Lower leg skin (tissue), 4 donors: ENCODE measurements at places on chromosomes 5 and 9.
A peak's percentile ranks its signal among the peaks of the same experiment; 100 is the strongest.

DNA sequence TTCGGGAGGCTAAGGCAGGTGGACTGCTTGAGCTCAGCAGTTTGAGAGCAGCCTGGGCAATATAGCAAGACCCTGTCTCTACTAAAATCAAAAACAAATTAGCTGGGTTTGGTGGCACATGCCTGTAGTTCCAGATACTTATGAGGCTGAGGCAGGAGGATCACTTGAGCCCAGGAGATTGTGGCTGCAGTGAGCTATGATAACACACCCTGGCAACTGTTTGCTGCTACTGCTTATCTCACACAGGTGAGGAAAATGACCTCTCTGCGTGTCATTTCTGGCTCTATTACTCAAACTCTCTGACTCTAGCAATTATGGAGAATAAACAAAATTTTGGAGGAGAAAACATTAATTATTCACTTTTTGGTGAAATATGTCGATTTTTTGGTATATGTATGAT, 45.3 kb upstream of the TMC1 start:
- DNase-seq, result no peak

DNA sequence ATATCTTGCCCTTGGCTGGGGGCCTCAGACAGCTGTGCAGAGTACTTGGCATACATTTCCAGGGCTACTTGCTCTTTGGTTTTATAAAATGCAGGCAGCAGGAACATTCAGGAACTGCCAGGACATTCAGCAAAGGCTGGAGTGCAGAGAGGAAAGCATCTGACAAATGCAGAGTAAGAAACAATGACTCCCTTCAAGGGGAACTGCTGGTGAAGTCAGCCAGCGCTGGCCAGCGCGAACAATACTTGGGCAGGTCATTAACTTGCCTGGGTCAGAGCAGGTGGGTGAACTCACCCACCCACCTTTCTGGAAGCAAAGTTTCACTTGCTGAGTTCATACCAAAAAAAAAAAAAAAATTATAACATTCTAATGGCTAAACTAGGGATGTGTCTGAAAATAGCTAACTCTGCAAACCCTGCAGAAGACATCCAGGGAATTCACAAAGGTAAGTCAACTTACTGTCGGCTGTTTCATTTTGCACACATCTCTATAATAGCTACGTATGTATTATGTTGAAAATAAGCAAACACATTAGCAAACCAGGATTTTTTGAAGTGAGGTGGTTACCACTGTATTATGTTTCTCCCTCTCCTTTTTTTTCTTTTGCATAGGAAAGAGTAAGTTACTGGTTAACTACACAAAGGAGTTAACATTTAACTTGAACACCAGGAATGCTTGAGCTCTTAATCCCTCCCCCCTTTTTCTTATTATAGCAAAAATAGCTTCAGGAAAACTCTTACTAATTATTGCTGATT, 152.2 kb downstream of the GLIS3 start:
- no peak for DNase-seq

DNA sequence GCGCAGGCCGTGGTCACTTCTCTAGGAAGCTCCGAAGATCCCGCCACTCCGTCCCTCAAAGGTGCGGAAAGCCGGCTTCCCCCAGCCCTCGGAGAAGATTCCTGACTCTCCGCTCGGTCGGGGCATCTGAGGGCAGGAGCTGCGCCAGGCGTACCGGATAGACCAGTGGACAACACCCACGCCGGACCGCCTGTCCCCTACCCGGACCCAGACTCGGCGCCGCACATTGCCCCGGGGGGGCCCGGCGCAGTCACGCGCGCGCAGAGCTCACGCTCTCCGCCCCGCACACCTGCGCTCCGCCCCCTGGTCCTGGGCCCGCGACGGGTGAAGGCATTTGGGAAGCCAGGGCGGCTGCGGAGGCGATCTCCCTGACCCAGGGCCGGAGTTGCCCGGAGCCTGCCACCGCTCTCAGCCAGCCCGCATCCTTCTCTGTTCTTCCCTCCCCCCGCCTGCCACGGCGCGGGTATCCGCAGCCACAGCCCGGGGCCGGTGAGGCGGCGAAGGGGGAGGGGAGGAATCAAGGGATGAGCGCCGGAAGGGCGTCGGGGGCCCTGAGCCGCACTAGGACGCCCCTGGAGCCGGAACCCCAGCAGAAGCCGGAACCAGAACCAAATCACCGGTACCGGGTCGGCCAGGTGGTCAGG, 448 bp downstream of the RELL2 start:
- peak; percentile 88 for DNase-seq

DNA sequence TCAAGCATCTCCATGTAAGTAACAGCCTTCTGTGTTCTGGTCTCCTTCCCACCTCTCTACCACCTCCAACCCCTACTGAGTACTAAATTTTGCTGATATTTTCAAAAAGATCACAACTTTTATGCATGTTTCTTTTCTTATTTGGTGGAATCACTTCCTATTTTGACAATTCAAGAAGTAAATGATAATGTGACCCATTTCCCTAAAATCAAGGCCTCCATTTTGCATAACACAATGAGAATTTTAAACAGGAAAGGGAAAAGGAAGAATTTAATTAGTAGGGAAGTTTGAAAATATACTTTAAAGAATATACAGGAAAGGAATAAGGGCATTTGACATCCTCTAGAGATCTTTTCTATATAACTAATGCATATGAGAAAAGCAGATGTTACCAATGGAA, 212.9 kb upstream of the RASA1 start:
- DNase-seq, result no peak

DNA sequence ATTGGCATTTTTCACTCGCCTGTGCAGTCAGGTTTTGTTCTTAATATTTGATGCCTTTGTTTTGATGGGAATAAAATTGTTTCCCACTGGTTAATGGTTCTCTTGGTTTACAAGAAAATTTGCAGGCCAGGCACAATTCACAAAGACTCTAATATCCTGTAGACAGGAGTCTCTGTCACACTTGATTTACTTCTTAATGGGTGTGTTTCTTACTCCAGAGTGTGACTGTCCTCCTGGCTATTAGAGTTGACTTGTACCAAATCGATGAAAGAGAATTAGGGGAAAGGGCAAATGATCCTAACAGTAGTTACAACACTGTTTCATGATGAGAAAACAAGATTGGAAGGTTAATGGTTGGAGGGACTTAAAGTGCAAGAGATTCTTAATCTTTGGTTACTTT, 142.8 kb upstream of the SV2C start:
- DNase-seq, result no peak
